ENCODE measurements at places on chromosomes 1 and 21.

DNA sequence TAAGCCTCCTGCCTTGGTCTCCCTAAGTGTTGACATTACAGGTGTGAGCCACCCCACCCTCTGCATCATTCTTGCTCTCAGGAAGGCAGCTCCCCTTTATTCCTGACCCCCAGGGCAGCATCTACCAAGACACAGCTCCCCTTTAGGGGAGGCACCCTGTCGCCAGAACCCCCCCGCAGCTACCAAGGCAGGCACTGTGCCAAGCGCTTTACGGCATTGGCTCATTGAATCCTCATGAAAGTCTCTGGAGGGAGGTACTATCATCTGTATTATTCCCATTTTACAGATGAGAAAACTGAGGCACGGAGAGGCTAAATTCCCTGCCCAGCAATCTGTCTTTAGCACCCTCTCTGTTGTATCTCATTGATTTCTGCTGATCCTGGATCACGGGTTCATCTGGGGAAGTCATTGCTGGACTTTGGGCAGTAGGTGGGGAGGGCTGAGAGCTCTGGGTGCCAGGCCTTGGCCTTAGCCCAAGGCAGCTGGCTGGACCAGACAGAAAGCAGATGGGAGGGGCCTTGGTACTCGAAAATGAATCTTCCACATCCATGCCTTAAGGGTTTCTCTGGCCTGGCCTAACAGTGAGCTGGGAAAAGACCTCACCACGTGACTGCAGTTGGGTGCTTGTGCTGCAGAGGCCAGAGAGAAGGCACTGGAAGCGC lies 5.9 kb downstream of the PLOD1 start:
- DNase-seq = no peak

- DNase-seq = no peak
Measured at GRCh38 chr1:223747838-223748335, 35.5 kb downstream of the CAPN2 start.

DNA sequence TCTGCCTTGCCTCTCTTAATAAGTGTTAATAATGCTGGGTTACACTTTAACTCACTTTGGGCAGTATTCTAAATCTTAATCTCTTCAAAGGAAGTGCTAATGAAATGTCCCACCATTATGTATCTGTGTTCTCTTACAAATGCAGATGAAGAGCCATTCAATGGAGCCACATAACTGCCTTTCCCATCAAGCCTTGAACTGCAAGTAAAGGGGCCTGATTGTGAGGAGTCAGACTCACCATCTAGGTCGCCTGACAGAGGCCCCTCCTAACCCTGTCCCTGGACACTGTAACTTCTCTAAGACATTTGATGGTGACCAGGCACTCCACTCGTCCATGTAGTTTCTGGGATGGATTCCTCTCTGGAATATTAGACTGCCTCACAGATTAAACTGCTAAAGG lies 329.4 kb downstream of the KIF26B start:
- DNase-seq = no peak

GRCh38 chr1:178066908-178067614 lies 26.8 kb upstream of the RASAL2 start:
- DNase-seq = no peak

- no peak for DNase-seq
Measured at GRCh38 chr1:3923378-3924185, 23.5 kb upstream of the C1orf174 start.

DNA sequence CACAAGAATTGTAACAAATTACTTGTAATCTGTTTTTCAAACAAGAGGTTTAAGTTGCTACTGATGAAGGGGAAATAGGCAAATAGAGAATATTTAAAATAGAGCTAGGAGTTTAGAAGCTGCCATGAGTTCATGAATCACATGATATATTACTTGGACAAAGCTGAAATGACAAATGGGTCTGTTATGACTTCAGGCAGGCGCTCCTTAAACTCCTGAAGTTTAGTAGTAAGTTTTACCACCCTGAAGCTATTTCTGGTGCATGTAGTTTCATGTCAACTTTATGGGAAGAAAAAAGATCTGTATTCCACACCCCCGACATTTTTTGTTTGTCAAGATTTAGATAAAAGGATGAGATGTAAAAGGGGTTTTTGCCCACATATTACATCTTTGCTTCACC lies 58.5 kb downstream of the PLA2G4A start:
- DNase-seq = no peak

GRCh38 chr1:21200767-21201166 lies 24.1 kb upstream of the EIF4G3 start:
- no peak for DNase-seq

GRCh38 chr1:204115116-204115515 lies 36.7 kb downstream of the ETNK2 start:
- no peak for DNase-seq

DNA sequence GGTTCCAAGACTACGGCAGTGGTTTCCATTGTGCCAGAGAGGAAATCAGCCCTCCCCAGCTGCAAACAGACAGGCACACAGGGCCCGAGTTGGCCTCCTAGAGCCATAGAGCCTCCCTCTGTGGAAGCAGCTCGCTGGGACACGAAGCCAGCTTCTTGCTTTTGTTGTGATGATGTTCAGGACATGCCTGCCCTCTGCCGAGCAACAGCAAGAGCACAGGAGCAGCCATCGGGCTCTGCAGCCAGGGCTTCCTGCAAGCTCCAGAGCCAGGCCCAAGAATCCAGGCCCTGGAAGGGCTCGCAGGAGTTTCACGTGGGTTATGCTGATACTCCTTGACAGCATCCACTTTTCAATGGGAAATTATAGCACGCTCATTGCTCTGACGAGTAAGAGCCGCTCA lies 18.5 kb downstream of the NPHP4 start:
- DNase-seq = no peak

GRCh38 chr1:226349081-226349480 lies 40.1 kb upstream of the LIN9 start:
- DNase-seq = no peak

- peak; percentile 2 for DNase-seq
Measured at GRCh38 chr1:221439008-221439746, 302.7 kb downstream of the DUSP10 start.

- no peak for DNase-seq
Measured at GRCh38 chr1:1297802-1298424, 9.8 kb downstream of the ACAP3 start.

DNA sequence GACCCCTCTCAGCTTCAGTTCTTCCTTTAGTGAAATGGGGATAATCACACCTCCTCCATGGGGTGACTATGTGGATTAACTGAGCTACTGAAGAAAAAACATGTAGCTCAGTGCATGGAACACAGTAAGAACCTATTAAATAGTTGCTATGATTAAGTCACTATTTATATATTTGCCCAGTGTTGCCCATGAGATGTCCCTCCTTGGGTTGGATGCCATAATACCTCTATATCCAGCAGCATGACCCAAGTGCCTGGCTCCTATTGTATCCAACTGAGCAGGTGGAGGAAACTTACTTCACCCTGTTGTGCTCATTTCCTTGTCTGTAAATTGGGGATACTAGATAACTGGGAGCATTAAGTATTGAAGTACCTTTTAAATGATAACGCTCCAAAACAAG lies 47.1 kb upstream of the CYP2J2 start:
- no peak for DNase-seq

DNA sequence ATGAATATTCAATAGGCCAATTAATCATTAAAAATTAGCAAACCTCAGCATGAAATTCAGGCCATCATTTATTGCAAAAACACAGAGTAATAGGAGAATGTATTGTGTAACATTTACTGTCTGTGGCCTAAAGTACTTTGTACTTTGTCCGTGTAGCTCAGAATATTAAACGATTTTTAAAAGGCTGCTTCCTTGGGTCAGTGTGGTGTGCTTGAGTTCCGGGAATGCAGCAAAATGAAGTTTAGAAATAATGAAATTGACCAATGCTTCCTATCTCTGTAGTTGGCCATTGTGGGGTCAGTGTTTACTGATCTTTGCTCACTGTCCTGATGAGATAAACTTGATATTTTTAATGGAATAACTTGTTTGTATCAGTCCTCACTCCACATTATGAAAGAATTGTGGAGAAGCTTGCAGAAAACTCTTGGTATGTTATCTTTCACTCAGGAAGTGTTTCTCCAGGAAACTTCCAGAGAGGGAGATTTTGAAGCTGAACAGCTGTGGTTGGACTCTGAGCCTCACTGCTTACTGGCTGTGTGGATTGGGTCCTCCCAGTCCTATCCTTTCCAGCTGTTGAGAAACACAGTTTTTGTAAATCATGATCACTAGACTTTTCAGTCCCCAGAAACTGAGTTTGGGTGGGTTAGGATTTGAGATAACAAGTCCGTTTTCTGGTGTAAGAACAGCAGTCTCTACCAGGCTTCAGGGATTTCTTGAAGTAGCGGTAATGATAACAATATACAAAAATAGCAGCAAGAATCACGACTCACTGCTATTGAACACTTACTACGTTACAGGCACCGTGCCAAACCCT lies 19.2 kb upstream of the MTARC1 start:
- no peak for DNase-seq

- DNase-seq = no peak
Measured at GRCh38 chr1:171172471-171172870, 12.6 kb upstream of the FMO2 start.

DNA sequence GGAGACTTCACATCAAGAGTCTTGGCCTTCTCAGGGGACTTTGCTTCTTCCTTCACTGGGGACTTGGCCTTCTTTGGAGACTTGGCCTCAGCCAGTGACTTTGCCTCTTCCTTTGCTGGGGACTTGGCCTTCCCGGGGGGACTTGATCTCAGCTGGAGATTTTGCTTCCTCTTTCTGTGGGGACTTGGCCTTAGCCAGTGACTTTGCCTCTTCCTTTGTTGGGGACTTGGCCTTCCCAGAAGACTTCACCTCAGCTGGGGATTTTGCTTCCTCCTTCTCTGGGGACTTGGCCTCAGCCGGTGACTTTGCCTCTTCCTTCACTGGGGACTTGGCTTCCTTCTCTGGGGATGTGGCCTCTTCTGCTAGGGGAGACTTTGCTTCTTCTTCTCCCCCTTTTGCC lies 13.5 kb upstream of the CD2 start:
- DNase-seq = no peak

- DNase-seq = no peak
Measured at GRCh38 chr1:65065524-65066418, 82.2 kb upstream of the AK4 start.

DNA sequence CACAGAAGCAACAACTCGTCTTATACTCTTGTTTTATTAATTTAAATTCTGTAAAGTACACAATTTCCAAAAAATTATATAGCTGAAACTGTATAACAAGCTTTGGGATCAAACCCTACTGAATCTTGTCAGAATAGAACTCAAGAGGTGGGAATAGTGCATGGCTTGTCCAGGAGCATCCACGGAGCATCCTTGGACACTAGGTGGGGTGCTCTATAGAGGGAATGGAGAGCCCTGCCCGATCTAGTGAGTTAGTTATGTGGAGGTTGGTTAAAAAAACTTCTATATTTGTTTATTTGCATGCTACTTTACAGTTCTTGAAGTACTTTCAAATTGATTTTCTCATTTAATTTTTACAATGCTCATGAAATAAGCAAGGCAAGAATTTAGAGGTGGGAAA lies 28.3 kb downstream of the ROR1 start:
- DNase-seq = no peak

DNA sequence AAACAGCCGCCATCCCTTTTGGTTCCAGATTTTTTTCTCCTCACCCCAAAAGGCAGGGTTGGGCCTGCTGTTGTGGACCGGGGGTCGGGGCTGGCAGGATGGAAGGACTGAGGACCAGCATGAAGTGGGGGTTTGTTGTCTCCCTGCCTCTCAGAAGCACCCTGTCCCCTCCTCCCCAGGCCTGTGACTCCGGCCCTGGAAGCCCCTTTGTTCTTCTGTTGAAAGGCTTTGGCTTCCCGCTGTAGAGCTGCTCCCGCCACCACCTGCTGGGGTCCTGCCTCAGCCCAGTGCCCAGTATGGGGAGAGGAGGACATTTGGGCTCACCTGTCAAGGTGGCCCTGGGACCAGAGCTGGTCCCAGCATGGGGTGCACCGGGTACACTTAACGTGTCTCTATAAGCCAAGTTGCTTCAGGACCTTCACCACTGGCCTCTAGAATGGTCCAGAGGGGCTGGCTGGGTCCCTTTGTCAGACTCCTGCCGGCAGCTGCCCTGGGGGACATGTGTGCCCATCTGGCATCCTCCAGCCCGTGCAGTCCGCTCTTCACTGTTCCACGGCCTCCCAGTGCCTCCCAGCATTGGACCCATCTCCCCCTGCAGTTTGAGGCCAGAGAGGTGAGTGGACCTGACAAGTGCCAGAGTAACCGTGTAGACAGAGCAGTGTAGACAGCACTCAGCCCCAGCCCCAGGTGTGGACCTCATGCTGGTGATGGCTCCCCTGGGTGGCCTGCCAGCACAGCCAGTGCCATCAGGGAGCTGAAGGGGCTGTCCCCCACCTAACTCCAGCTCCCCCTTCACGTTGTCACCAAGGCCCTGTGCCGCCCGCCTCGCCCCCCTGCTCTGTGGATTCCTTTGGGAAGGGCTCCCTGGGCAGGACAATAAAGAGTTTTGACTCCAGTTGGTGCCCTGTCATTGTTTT lies 6.1 kb upstream of the SYTL1 start:
- no peak for DNase-seq

GRCh38 chr1:214426426-214426812 lies 125.0 kb downstream of the PTPN14 start:
- no peak for DNase-seq

- DNase-seq = no peak
Measured at GRCh38 chr1:198657550-198658064, 18.8 kb downstream of the PTPRC start.

All from effector memory CD8-positive, alpha-beta T cell (primary cell).